SW480 (cell line): ENCODE measurements at places on chromosomes 7 and 10.

DNA sequence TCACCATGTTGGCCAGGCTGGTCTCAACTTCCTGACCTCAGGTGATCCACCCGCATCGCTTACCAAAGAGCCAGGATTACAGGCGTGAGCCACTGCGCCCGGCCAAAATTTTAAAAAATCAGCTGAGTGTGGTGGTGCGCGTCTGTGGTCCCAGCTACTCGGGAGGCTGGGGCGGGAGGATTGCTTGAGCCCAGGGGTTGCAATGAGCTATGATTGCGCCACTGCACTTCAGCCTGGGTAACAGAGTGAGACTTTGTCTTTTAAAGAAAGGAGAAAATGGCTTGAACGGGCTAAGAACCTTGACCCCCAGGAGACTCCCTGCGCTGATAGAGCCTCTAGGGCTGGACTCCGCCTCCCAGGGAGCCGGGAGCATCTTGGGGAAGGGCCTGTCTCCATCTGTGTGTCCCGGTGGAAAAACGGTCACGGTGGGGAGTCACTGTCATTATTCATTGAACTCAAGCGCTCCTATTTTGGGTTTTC lies 760 bp upstream of the KCTD7 start:
- DNase-seq = no peak

DNA sequence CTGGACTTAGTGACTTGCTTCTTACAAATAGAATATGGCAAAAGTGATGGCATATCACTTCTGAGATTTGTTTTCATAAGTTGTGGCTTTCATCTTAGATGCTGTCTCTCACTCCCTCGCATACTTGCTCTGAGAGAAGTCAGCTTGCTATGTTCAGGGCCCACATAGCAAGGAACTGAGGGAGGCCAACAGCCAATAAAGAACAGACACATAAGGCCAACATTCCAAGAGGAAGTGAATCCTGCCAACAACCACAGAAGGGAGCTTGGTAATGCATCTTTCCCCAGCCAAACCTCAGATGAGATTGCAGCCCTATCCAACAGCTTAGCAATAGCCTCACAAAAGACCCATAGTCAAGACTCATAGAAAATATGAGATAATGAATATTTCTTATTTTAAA lies 39.2 kb upstream of the DMTF1 start:
- no peak for DNase-seq

GRCh38 chr7:45039106-45039505 lies 39.1 kb downstream of the CCM2 start:
- DNase-seq = no peak

DNA sequence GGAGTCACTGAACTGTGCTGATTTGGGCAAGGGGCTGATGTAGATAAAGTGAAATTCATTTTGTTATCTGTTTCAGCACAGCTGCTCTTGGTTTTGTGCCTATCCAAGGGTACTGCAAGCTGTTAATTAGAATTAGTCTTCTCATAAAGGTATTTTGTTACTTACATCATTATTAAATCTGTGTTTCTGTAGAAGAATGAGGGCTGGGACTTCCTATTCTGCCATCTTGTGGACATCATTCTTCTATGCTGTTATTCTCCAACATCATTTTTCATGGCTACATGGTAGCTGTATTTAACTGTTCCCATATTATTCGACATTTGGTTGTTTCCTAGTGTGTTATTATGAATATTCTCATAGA lies 76.2 kb upstream of the CCDC71L start:
- peak; percentile 45 for DNase-seq

DNA sequence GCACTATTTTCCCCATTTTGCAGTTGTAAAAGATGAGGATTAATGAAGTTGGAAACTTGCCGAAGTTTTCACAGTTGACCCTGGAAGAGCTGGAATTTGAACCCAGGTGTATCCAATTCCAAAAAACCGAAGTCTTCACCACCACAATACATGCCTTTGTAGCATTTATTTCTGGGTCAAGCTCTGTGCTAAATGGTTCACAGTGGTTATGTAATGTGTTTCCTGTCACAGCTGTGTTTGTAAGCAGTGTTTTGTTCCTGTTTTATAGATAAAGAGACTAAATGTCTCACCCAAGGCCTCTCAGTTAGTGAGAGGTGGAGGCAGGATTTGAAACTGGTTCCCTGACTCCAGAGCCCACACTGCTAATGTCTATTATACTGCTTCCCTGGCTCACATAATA lies 17.6 kb downstream of the SFTPA2 start:
- DNase-seq = no peak

DNA sequence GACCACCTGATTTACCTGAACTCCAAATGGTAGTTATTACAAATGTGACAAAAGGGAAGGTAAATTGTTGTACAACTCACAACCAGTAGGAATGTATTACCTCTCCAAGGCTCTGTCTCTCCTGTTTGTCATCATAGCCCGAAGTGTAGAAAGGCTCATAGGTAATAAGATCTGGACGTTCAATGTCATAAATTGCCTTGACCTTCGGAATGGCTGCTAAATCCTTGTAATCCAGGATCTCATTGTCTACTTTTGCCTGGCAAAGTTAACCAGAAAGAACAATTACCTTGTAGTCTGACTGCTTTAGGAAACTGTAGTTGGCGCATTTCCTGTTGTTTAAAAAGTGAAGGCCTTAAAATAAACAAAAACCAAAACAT lies 68.6 kb upstream of the AFAP1L2 start:
- no peak for DNase-seq

DNA sequence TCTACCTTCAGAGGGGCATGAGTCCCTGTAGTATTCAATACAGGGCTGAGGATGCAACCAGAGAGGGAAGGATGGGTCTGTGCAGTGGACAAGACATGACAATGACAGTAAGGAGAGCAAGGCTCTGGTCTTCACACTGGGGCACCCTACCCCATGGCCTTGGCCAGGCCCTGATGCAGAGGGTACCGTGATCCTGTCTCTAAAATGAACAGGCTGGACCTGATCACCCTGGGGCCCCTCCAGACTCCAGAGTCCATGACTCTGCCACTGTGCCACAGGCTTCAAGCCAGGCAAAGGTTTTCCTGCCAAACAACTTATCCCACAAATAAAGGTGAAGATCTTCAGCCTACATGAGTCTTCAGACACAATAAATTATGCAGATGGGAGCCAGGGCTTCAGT lies 4.9 kb downstream of the MAT1A start:
- DNase-seq = no peak

- DNase-seq = peak; percentile 99
Measured at GRCh38 chr10:24008164-24009091, 200.5 kb upstream of the KIAA1217 start.

GRCh38 chr10:124685261-124685660 lies 58.9 kb downstream of the FAM53B start:
- DNase-seq = no peak

GRCh38 chr7:57642730-57643129 lies 192.8 kb downstream of the ZNF716 start:
- no peak for DNase-seq

GRCh38 chr7:40234046-40234445 lies 99.2 kb downstream of the SUGCT start:
- no peak for DNase-seq
